ENCODE measurements at places on chromosomes 6 and 20.

GRCh38 chr6:16055852-16056251, 73.0 kb upstream of the MYLIP start:
- no peaks in the 10 kb centered on the region for H3K27me3 ChIP-seq
- peaks cover 13% of the 10 kb centered on the region for H3K4me1 ChIP-seq
- H3K36me3 ChIP-seq, result no peaks in the 10 kb centered on the region
- no peak for DNase-seq
- no peak overlapping the region for H3K4me3 ChIP-seq

- peaks cover 21% of the 10 kb centered on the region for H3K4me1 ChIP-seq
- DNase-seq, result peak; percentile 45
- H3K36me3 ChIP-seq, result no peaks in the 10 kb centered on the region
- peak overlapping the region; percentile 97 for H3K4me3 ChIP-seq
- no peaks in the 10 kb centered on the region for H3K27me3 ChIP-seq
Measured at GRCh38 chr6:26158076-26158580, 70.9 kb downstream of the HFE start.

DNA sequence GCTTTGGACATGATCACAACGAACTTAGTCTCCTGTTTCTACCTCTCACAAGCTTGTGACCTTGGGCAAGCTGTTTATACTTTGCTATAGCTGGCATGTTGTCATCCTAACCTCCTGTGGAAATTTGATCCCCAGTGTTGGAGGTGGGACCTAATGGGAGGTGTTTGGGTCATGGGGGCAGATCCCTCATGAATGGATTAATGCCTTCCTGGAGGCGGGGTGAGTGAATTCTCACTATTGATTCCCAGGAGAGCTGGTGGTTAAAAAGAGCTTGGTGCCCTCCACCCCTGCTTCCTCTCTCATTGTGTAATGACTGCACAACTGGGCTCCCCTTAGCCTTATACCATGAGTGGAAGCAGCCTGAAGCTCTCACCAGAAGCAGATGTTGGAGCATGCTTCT, 228.9 kb downstream of the HIVEP2 start:
- DNase-seq, result no peak
- H3K27me3 ChIP-seq, result peaks cover 23% of the 10 kb centered on the region
- H3K4me1 ChIP-seq, result no peaks in the 10 kb centered on the region
- H3K4me3 ChIP-seq, result no peak overlapping the region
- H3K36me3 ChIP-seq, result no peaks in the 10 kb centered on the region
- no peak overlapping the region for H3K27ac ChIP-seq

- DNase-seq, result no peak
- no peak overlapping the region for H3K4me3 ChIP-seq
Measured at GRCh38 chr6:99016355-99016754, 68.6 kb upstream of the FBXL4 start.

- no peak overlapping the region for H3K27ac ChIP-seq
- H3K36me3 ChIP-seq, result no peaks in the 10 kb centered on the region
- no peak for DNase-seq
- peaks cover 18% of the 10 kb centered on the region for H3K4me1 ChIP-seq
- H3K27me3 ChIP-seq, result no peaks in the 10 kb centered on the region
Measured at GRCh38 chr6:106789428-106790148, 160.2 kb downstream of the QRSL1 start.

DNA sequence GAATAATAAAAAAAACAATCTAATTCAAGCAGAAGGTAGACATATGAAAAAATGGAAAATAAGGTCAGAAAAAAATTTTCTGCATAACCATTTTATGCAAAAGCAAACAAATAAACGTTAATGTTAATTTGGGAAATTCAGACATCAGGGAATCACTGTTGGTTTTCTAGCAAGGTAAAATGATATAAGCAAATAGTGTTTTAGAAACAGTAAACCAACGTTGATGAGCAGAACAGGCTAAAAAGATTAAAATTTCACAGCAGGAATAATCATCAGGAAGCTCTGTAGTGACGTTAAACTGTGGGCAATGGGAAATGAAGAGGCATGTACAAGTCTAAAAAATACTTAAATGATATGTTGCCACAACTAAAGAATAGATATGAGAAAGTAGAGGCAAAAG, 54.5 kb upstream of the HMGCLL1 start:
- no peaks in the 10 kb centered on the region for H3K36me3 ChIP-seq
- peaks cover 20% of the 10 kb centered on the region for H3K4me1 ChIP-seq
- DNase-seq, result no peak
- H3K27me3 ChIP-seq, result peaks cover 2% of the 10 kb centered on the region
- H3K27ac ChIP-seq, result no peak overlapping the region

GRCh38 chr20:16475225-16475624, 98.0 kb downstream of the KIF16B start:
- no peak for DNase-seq
- H3K27me3 ChIP-seq, result no peaks in the 10 kb centered on the region
- H3K4me3 ChIP-seq, result no peak overlapping the region
- H3K36me3 ChIP-seq, result peaks cover 8% of the 10 kb centered on the region
- peak overlapping the region; percentile 92 for H3K27ac ChIP-seq

DNA sequence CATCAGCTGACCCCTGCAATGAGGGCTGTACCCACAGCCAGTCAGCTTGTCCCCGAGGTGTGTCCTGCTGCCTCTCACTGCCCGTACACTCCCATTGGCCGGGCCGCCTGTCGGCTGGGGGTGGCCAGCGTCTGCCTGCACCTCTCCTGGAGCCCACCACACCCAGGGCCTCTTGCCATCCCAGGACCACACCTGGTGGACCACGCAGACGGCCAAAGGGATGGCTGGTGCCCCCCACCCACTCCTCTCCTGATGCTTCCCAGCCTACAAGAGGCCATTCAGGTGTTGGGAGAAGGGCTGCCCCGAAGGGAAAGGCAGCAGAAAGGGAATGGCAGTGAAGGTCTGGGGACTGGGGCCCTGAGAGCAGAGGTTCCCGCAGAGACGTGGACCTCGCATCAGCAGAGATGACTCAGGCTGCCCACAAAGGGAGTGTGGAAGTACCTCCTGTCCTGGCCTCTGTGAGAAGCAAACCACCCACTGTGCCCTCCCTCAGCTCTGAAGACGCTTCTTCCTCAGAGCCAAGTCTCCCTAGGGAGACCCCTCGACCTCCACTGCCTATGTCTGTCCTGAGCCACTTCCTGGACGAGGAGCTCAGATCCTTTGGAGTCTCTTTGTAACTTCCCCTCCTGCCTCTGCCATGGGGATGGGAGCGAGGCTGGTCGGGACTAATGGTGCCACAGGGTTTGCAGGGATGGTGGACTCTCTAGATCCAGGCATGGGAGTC, 60.9 kb downstream of the PYGB start:
- no peak overlapping the region for H3K27ac ChIP-seq
- H3K27me3 ChIP-seq, result no peaks in the 10 kb centered on the region
- DNase-seq, result no peak
- peaks cover 13% of the 10 kb centered on the region for H3K4me1 ChIP-seq
- peaks cover 3% of the 10 kb centered on the region for H3K36me3 ChIP-seq
- no peak overlapping the region for H3K4me3 ChIP-seq

DNA sequence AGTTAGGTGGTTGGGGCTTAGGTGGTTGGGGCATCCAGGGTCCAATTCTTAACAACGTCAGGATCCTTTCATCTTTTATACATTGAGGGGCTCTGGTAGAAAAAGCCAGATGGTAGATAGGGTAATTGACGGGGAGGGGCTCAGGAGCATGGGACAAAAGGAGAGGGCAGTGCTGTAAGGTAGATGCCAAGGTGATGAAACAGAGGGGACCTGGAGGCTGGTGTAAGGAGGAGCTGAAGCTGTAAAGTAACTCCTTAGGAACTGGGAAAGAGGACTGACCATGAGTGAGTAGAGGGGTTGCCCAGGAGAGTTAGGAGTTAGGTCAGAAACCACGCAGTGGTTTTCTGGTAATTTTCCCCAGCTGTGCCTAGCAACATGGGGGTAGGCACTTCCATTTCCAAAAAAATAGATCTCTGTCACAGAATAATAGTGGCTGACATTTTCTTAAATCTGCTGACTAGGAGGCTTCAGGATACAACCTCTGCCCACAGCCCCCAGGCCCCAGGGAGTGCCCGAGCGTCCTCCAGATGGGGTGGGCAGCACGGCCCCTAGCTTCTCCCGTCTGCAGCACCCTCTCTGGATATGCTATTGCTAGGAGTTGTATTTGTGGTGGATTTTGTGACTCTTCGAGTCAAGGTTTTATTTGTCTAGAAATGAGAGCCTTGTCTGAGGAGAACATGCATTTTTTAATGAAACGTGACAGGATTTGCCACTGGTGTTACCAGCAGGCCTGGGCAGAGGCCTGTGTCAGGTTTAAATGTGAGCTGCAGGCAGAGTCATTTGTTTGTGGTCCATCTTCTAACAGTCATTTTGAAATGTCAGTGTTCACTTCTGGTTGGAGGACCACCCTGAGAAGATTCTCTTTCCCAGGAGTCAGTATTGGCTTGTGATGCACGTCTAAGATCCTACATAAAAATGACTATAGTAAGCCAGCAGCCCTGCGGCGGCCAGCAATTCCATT, 44.6 kb downstream of the TULP4 start:
- no peak for DNase-seq
- no peak overlapping the region for H3K4me3 ChIP-seq
- H3K4me1 ChIP-seq, result peaks cover 19% of the 10 kb centered on the region
- no peaks in the 10 kb centered on the region for H3K36me3 ChIP-seq
- H3K27me3 ChIP-seq, result no peaks in the 10 kb centered on the region
- peak overlapping the region; percentile 41 for H3K27ac ChIP-seq

DNA sequence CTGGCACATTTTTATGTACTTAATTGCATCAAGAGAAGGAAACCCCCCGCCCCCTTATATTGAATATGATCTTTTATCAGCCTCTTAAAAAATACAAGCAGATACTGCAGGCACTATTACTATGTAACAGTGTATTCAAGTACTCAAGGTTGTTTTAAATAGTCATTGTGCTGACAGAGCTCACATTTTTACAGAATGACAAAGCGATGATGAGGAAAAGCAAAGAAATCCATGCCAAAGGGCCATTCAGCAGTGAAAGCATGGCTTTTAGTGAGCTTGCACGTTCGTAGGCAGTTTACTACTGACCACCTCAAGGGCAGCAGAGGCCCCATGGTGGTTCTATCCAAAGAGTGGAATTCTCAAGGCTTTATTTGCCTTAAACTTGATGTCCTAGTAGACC, 146.8 kb downstream of the RPS12 start:
- no peak overlapping the region for H3K4me3 ChIP-seq
- peaks cover 21% of the 10 kb centered on the region for H3K4me1 ChIP-seq
- no peaks in the 10 kb centered on the region for H3K36me3 ChIP-seq
- no peak overlapping the region for H3K27ac ChIP-seq
- peaks cover 18% of the 10 kb centered on the region for H3K27me3 ChIP-seq

DNA sequence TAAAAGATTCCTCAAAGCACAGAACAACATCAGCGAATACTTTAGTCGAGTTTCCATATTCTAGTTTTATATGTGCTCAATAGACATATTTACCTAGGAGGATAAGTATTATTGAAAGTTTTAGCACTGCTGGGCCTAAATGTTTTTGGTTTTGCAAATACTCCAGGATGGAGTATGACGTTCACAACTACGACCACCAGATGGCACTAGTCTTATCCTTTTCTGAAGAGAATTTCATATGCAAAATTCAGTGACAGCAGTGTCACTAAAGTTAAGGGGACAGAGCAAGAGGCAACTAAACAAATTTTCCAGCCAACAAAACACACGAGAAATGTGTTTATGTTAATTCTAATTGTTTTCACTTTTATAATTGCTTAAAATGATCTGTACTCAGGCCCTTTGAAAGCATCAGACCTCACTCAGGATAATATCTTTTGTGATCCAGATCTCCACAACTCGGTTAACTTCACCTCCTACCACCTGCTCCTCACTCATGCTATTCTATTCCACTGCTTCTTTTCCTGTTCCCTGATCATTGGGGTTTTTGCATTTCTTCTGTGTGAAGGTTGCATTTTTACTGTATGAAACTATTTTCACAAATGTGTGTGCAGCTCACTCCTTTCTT, 220.8 kb downstream of the TRDN start:
- no peaks in the 10 kb centered on the region for H3K36me3 ChIP-seq
- H3K27ac ChIP-seq, result no peak overlapping the region
- H3K27me3 ChIP-seq, result no peaks in the 10 kb centered on the region
- H3K4me1 ChIP-seq, result no peaks in the 10 kb centered on the region
- DNase-seq, result no peak

GRCh38 chr6:382883-383810, 8.4 kb upstream of the IRF4 start:
- DNase-seq, result no peak
- no peak overlapping the region for H3K4me3 ChIP-seq
- peaks cover 80% of the 10 kb centered on the region for H3K27me3 ChIP-seq
- no peaks in the 10 kb centered on the region for H3K4me1 ChIP-seq
- no peak overlapping the region for H3K27ac ChIP-seq

- peaks cover 6% of the 10 kb centered on the region for H3K4me1 ChIP-seq
- no peaks in the 10 kb centered on the region for H3K27me3 ChIP-seq
- no peak overlapping the region for H3K4me3 ChIP-seq
- no peak overlapping the region for H3K27ac ChIP-seq
Measured at GRCh38 chr6:81486234-81486633, 266.2 kb downstream of the TENT5A start.

GRCh38 chr6:81892891-81893290, 140.4 kb upstream of the TENT5A start:
- H3K27me3 ChIP-seq, result no peaks in the 10 kb centered on the region
- no peaks in the 10 kb centered on the region for H3K36me3 ChIP-seq
- no peak overlapping the region for H3K4me3 ChIP-seq
- DNase-seq, result no peak
- no peak overlapping the region for H3K27ac ChIP-seq

- peaks cover 69% of the 10 kb centered on the region for H3K27me3 ChIP-seq
- no peak overlapping the region for H3K4me3 ChIP-seq
- no peaks in the 10 kb centered on the region for H3K4me1 ChIP-seq
- DNase-seq, result no peak
- no peaks in the 10 kb centered on the region for H3K36me3 ChIP-seq
Measured at GRCh38 chr6:12769556-12770256, 53.1 kb downstream of the PHACTR1 start.

GRCh38 chr6:167832497-167833395, 6.0 kb downstream of the AFDN start:
- peak overlapping the region; percentile 79 for H3K27ac ChIP-seq
- no peaks in the 10 kb centered on the region for H3K36me3 ChIP-seq
- H3K4me1 ChIP-seq, result peaks cover 63% of the 10 kb centered on the region
- DNase-seq, result no peak
- H3K4me3 ChIP-seq, result no peak overlapping the region
- H3K27me3 ChIP-seq, result no peaks in the 10 kb centered on the region

DNA sequence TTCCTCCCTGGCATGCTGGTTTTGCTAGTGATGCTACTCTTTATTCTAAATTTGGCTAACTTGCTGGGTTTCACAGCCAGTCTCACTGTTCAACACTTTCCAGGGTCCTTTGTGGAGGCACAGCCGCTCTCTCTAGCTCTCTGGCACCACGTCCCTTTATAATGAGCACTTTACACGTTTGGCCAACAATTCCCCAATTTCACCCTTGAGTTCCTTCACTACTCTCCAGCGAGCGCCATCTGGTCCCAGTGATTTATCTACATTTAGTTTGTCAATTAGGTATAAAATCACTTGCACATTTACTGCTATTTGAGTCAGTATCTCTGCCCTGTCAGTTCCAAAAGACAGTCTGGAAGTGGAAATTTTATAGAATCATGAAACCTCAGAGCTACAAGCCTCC, 241.9 kb upstream of the MOCS1 start:
- H3K4me3 ChIP-seq, result no peak overlapping the region
- H3K36me3 ChIP-seq, result no peaks in the 10 kb centered on the region
- DNase-seq, result no peak
- H3K27me3 ChIP-seq, result peaks cover 48% of the 10 kb centered on the region

GRCh38 chr6:49300443-49300842, 162.6 kb downstream of the MMUT start:
- no peaks in the 10 kb centered on the region for H3K36me3 ChIP-seq
- H3K27me3 ChIP-seq, result no peaks in the 10 kb centered on the region
- H3K4me3 ChIP-seq, result no peak overlapping the region
- no peaks in the 10 kb centered on the region for H3K4me1 ChIP-seq
- H3K27ac ChIP-seq, result no peak overlapping the region
